Central memory CD8-positive, alpha-beta T cell (primary cell): ENCODE measurements at places on chromosomes 7 and 10.

DNA sequence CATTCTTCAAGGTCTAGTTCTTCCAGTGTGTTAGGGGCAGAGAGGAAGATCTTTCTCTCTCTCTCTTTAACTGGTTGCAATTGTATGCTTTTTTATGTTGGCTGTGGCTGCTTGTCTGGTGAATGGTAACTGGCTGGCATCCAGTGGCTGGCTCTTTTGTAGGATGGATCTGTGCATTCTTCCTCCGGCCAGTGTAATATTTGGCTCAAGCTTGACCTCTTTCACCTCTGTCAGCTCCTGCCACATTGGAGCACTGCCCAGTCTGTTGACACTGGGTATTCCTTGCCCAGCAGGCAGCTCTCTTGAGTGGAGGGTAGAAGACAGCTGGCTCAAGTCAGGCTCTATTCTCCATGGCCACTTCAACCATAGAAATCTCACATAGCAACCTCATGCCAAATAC lies 528.3 kb downstream of the PHTF2 start:
- H3K4me1 ChIP-seq = no peaks in the 10 kb centered on the region
- no peak overlapping the region for H3K4me3 ChIP-seq
- no peak for DNase-seq
- H3K27me3 ChIP-seq = no peaks in the 10 kb centered on the region
- no peaks in the 10 kb centered on the region for H3K36me3 ChIP-seq

GRCh38 chr7:32427769-32428291 lies 62.4 kb downstream of the LSM5 start:
- peak; percentile 17 for DNase-seq
- H3K27ac ChIP-seq = no peak overlapping the region
- H3K4me1 ChIP-seq = no peaks in the 10 kb centered on the region
- H3K36me3 ChIP-seq = no peaks in the 10 kb centered on the region
- H3K27me3 ChIP-seq = peaks cover 92% of the 10 kb centered on the region

- no peak for DNase-seq
- peaks cover 8% of the 10 kb centered on the region for H3K4me1 ChIP-seq
- no peaks in the 10 kb centered on the region for H3K36me3 ChIP-seq
Observed at GRCh38 chr10:7541137-7542087, 125.4 kb downstream of the ITIH5 start.

DNA sequence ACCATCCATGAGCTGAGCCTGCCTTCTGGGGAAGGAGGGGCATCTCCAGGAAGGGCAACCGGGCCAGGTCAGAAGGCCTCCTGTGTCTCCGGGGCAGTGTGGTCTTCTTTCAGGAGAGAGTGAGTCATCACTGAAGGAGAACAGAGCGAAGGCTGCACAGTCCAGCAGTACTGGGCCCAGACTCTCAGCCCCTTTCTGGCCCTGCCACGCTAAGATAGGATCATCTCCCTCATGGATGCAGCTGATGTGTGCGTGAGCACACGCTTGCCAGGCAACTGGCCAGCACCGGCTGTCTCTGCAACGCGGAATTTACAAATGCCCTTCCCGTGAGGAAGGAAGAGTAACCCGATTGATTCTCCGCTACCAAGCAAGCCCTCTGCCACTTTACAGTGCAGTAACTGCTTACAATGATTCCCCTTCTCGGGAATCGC lies 328.2 kb downstream of the TNS3 start:
- no peaks in the 10 kb centered on the region for H3K36me3 ChIP-seq
- no peaks in the 10 kb centered on the region for H3K4me1 ChIP-seq
- DNase-seq = no peak

DNA sequence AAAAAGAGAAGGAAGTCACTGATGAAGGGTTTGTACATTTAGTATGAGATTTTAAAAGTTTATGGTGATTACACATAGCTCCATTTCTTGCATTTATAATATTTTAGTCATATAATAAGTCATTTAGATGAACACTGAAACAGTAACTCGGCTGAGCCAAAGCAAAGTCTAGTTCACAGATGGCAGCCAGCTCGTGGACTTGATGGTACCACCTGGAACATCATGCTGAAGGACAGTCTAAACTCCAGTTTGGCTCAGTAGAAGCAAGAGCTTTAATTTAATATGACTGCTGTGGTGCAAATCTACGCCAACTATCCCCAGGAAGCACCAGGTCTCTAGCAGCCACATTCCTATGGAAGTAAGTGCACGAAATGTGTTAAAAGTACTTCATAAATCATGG lies 16.4 kb downstream of the SRI start:
- no peak overlapping the region for H3K4me3 ChIP-seq
- peaks cover 37% of the 10 kb centered on the region for H3K36me3 ChIP-seq
- H3K27me3 ChIP-seq = no peaks in the 10 kb centered on the region
- no peak for DNase-seq

DNA sequence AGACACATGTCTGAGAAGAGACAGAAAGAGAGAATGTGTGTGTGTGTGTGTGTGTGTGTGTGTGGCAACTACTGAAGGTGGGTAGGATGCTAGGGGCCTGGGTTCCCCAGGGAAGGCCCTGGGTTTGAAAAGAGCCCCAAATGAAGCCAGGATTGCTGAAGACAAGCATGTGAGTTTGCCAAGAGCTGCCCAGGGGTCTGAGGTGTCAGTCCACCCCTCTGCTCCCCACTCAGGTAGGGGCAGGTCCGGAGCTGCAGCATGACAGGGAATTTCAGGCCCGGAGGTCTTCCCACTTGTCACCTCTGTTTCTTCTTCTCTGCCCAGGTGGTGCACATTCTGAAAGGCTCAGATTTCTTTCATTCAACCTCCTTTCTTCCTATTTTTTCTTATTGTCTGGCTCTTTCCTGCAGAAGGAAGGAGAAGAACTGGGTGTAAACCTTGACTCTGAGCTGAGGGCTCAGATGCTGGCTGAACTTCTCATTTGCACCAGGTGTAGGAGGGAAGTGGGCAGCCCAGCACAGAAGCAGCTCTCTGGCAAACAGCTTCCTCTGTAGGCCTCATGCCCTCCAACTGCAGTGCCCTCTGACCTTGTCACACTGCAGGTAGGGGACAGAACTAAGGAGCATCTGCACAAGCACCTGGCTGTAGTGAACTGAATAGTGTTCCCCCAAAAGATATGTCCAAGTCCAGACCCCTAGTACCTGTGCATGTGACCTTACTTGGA lies 79.6 kb upstream of the LRRC4 start:
- peaks cover 5% of the 10 kb centered on the region for H3K36me3 ChIP-seq
- no peaks in the 10 kb centered on the region for H3K27me3 ChIP-seq
- peak overlapping the region; percentile 67 for H3K27ac ChIP-seq
- peak overlapping the region; percentile 64 for H3K4me3 ChIP-seq
- no peak for DNase-seq
- peaks cover 61% of the 10 kb centered on the region for H3K4me1 ChIP-seq

- H3K27ac ChIP-seq = no peak overlapping the region
- H3K36me3 ChIP-seq = no peaks in the 10 kb centered on the region
- H3K27me3 ChIP-seq = no peaks in the 10 kb centered on the region
- no peak overlapping the region for H3K4me3 ChIP-seq
Observed at GRCh38 chr10:131683281-131683861, 217.4 kb upstream of the PPP2R2D start.

- H3K36me3 ChIP-seq = no peaks in the 10 kb centered on the region
- no peak for DNase-seq
- H3K4me1 ChIP-seq = no peaks in the 10 kb centered on the region
- no peak overlapping the region for H3K4me3 ChIP-seq
Observed at GRCh38 chr7:8290645-8291308, 28.8 kb upstream of the ICA1 start.

DNA sequence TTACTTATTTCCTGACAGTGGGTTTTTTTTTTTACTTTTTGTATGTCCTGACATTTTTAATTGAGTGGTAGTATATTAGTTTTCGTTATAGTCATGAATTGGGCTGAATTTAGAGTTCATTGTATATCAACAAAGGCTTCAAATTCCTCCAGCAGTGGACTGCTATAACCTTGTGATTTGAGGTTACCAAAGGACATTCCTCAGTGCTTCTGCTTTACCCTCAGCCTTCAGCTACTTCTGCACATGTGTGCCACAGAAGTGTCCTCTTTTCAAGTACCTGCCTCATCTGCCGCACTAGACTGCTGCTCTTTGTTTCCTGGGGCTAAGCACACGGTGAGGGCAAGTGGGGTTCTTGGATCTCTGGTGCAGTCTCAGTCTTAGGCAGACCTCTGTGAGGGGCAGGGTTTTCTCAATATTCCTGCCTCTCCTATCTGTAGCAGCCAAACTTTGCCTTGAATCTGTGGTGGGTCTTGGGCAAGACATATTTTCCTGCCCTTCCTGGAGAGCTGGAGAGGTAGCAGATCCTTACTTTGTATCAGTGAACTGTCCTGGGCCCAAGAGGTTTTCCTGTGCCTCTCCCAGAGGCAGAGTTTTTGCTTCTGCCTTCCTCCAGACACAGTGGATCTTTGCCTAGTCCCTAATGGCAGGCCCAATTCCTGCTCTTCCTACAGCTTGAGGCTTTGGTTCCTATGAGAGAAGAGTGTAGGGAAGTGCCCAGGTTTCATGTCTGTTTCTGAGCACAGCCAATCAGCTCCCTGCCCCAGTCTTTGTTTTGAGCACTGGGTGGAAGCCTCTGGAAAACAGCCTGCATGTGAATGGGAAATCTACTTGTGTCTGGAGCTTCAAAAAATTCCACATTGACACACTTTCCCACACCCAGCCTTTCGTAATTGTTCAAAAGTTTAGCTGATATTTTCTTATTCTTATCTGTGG lies 39.0 kb upstream of the STRIP2 start:
- no peak overlapping the region for H3K4me3 ChIP-seq
- no peak overlapping the region for H3K27ac ChIP-seq
- peaks cover 12% of the 10 kb centered on the region for H3K36me3 ChIP-seq

DNA sequence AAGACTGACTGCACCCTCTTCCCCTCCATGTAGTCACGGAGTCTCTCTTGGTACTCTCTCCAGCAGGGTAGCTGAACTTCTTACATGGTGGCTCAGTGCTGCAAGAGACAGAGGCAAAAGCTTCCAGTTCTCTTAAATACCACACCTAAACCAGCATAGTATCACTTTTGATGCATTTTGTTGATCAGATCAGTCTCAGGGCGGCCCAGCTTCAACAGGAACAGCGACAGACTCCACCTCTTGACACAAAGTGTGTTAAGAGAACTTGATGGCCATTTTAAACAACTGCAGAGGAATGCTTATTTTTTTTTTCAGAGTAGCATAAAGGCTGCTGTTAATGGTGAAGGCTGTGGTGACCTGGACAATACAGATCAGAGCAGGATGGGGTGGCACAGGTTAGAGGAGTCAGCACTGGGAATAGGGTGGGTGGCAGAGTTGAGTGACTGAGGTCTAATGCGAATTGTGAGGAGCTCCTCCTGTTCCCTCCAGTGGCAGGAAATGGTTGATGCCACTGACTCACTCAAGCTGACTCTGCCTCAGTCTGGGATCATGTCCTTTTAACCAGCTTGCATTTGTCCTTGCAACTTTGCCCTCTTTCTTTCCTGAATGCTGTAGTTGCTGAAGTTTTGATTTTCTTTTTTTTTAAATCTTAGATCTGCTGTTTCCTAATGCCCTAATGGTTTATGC lies 17.3 kb downstream of the MGAM start:
- H3K4me1 ChIP-seq = no peaks in the 10 kb centered on the region
- DNase-seq = no peak
- H3K27me3 ChIP-seq = peaks cover 11% of the 10 kb centered on the region
- H3K27ac ChIP-seq = no peak overlapping the region
- H3K4me3 ChIP-seq = no peak overlapping the region

GRCh38 chr10:6669269-6669859 lies 89.3 kb upstream of the PRKCQ start:
- H3K27me3 ChIP-seq = peaks cover 5% of the 10 kb centered on the region
- peaks cover 12% of the 10 kb centered on the region for H3K4me1 ChIP-seq
- H3K36me3 ChIP-seq = no peaks in the 10 kb centered on the region
- H3K27ac ChIP-seq = no peak overlapping the region

- no peak for DNase-seq
- no peaks in the 10 kb centered on the region for H3K36me3 ChIP-seq
- no peak overlapping the region for H3K27ac ChIP-seq
- H3K4me3 ChIP-seq = no peak overlapping the region
- H3K4me1 ChIP-seq = no peaks in the 10 kb centered on the region
Observed at GRCh38 chr7:81331061-81332018, 412.5 kb upstream of the SEMA3C start.

- no peak overlapping the region for H3K27ac ChIP-seq
- H3K4me3 ChIP-seq = no peak overlapping the region
- DNase-seq = no peak
Observed at GRCh38 chr10:128380946-128381345, 254.7 kb upstream of the MKI67 start.

- peaks cover 6% of the 10 kb centered on the region for H3K4me1 ChIP-seq
- DNase-seq = no peak
- H3K27me3 ChIP-seq = no peaks in the 10 kb centered on the region
Observed at GRCh38 chr10:72503241-72503640, 122.6 kb downstream of the MICU1 start.

DNA sequence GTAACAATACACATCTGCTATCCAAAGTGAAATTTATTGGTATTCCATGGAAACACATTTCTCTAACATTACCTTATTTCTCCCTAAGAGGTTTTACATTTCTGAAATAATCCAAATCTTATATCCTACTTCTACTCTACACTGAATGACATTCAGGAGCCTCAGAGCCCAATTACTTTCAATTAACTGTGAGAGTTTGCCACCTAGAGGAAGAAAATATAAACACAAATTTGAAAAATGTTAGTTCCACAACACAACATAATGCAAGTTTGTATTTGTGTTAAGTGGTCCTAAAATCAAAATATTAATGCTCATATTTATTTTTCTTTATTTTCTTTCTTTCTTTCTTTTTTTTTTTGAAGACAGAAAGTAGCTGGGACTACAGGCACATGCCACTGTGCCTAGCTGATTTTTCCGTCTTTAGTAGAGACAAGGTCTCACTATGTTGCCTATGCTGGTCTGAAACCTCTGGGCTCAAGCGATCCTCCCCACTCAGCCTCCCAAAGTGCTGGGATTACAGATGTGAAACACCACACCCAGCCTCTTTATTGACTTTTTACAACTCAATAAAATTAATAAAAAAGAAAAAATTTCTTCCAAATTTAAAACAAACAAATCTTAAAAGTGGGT lies 46.0 kb downstream of the ATAD1 start:
- H3K27me3 ChIP-seq = no peaks in the 10 kb centered on the region
- no peak overlapping the region for H3K27ac ChIP-seq
- no peak overlapping the region for H3K4me3 ChIP-seq

- no peak for DNase-seq
- H3K36me3 ChIP-seq = no peaks in the 10 kb centered on the region
- H3K4me1 ChIP-seq = peaks cover 5% of the 10 kb centered on the region
Observed at GRCh38 chr7:104933521-104933988, 80.5 kb upstream of the KMT2E start.

- no peak overlapping the region for H3K27ac ChIP-seq
- no peak overlapping the region for H3K4me3 ChIP-seq
- peaks cover 63% of the 10 kb centered on the region for H3K27me3 ChIP-seq
- no peaks in the 10 kb centered on the region for H3K4me1 ChIP-seq
- H3K36me3 ChIP-seq = no peaks in the 10 kb centered on the region
Observed at GRCh38 chr7:63117-63480, 129.3 kb upstream of the FAM20C start.

DNA sequence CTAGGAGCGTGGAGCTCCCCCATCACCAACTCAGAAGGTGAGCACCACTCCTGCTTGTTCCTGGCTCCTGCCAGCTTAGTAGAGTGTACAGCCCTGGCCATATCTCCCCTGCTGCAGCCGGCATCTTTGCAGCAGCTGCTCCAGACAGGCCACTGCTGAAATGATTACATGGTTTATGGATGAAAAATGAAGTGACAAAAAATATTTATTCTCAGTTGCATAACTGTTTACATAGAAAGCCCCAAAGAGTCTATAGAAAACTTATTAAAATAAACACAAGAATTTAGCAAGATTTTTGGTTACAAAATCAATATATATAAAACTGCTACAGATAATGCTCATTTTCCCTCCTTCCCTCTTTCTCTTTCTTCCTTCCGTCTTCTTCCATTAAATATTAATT lies 27.2 kb downstream of the C10orf67 start:
- no peaks in the 10 kb centered on the region for H3K4me1 ChIP-seq
- H3K27me3 ChIP-seq = peaks cover 25% of the 10 kb centered on the region
- DNase-seq = no peak
- no peak overlapping the region for H3K27ac ChIP-seq
- H3K4me3 ChIP-seq = no peak overlapping the region
